D721Med (cell line): ENCODE measurements at places on chromosomes 3 and 15.

DNA sequence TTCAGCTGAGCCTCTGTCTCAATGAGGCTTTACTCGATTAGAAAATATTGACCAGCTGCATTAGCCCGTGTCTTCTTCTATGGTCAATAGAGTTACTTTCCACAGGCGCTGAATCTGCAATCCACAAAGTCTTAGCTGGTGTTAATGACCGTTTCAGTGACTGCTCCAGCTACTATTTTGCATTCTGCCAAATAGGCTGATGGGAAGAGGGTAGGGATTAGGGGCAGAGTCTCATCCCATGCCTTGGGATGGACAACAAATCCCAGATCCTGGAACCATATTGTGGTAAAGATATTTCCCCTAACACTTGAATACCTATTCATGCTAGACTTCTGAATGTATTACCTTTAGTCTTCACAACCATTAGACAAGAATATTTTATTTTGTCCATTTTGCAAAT, 29.5 kb upstream of the MAGI1 start:
- no peak for DNase-seq

- no peak for DNase-seq
These were observed 102.8 kb upstream of the TBC1D5 start for GRCh38 chr3:17845026-17845812.

- no peak for DNase-seq
These were observed 4.4 kb downstream of the GXYLT2 start for GRCh38 chr3:72892081-72892775.

DNA sequence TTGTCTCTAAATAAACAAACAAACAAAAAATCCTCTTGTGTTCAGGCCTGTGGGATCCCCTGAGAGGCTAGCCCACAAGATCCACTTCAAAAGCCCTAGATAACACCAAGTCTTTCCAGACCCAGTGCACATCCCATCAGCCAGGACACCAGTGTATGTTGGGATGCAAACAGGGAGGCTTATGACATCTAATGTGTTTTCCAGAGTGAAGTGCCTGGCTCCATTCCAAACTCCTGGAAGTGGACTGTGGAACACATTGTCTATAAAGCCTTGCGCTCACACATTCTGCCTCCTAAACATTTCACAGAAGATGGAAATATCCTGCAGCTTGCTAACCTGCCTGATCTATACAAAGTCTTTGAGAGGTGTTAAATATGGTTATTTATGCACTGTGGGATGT, 57.0 kb downstream of the MLH1 start:
- no peak for DNase-seq

- no peak for DNase-seq
These were observed 340.5 kb upstream of the NECTIN3 start for GRCh38 chr3:110731148-110731547.

DNA sequence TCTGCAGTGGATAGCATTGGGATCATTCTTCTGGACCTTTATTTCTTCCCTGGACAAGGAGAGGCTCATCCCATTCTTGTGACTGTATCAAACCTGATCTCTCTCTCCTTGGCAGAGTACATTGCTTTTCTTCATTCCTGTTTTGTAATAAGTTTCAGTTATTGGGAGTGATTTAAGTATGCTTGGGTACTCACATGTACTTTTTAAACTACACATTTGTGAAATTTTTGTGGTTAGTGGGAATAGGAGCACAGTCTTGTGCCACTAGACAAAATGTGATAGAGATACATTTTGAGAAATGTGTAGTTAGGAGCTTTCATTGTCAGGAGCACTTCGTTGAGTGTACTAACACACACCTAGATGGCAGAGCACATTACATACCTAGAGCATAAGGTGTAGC, 262.6 kb downstream of the C3orf38 start:
- no peak for DNase-seq

DNA sequence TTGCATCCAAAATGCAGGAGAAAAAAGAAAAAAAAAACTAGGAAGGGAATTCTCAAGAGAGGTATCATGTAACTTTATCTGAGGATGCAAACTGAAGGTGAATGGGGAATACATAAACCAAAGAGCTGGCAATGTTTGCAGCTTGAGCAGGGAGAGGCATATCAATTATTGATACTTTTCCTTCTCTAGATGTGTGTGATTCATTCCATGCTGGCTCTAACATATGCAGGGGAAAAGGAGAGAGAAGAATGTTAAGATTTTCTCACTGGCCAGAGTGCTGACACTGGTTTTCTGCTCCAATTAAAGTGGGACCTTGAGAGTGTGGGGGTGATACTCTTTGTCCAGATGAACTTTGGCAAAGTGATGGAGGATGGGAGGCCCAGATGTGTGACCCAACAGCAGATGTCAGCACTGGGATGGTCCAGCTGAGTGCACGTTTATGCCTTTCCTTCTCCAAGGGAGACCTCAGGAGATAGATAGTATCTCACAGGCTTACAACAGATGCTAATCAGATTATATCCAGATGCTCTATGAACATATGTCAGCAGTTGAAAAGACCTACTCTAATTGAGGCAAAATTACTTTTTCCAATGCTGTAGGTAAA, 50.0 kb upstream of the PSMD6 start:
- no peak for DNase-seq

DNA sequence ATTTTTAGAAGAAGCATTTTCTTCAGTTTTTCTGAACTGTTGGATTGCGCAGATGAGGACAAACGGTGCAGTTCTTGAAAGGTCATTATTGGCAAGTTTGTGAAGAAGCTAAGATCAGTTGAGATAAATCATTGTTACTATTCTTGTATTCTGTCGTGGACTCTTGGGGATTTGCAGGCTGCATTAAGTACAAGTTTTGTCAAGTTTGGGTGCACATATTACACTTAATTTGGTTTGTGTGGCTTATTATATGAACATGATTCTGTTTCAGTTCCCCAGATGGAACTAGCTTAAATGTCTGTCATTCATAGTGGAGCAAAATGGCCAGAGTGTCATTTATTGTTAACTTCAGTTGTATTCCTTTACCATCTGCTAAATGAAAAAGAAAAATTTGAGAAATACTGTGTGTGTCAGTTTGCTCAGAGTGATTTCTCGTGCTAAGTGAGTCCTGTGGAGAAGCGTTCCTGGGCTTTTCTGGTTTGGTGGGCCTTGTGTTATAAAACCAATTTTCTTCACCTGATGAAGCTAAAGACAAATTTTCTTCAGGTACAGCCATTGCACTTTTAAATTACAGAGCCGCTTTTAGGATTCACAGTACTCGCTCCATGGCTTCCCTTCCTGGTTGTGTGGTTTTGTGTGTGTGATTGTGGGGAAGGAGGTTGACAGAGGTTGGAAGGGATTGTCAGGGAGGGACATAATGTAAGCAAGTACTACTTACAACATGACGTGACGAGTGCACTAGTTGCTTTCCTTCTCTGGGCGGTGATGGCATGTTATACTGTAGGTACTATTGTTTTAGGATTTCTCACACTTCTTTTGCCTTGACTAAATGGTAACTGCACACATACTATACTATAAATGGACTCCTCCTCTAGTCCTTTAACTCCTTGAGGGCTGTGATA, 1.7 kb downstream of the AKAP13 start:
- DNase-seq, result no peak

GRCh38 chr15:82178061-82178460, 84.5 kb downstream of the EFL1 start:
- no peak for DNase-seq

DNA sequence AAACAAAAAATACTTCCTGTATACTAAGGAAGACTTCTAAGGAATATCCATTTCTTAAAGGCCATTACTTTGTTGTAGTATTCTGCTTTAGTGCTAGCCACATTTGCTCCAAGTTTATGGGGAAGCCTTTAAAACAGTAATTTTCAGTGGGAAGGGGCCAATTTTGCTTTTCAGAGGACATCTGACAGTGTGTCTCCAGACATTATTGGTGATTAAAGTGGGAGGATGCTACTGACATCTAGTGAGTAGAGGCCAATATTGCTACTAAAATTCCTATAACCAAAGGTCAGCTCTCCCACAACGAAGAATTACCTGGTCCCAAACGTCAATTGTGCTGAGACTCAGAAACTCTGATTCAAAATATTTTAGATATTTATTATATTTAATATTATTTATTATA, 24.8 kb downstream of the SLC28A2 start:
- no peak for DNase-seq

DNA sequence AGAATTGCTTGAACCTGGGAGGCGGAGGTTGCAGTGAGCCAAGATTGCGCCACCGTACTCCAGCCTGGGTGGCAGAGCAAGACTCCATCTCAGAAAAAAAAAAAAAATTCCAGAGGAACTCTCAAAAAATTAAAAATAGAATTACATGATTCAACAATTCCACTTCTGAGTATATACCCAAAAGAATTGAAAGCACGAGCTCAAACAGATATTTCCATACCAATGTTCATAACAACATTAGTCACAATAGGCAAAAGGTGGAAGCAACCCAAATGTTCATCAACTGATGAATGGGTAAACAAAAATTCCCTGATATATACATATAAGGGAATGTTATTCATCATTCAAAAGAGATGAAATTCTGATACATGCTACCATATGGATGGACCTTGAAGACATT, 16.9 kb upstream of the MORF4L1 start:
- no peak for DNase-seq

DNA sequence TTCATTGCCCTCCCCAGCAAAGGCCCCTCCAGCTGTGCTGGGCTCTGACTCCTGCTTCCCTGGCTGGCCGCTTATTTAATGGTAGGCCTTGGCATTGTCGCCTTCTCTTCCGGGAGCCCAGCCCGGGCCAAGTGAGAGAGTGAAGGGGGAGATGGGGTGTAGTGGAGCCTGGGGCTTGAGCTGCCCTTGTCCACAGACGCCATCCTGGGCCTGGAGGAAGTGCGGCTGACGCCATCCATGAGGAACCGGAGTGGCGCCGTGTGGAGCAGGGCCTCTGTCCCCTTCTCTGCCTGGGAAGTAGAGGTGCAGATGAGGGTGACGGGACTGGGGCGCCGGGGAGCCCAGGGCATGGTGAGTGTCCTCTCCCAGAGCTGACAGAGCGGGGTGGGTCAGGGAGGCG, 3.3 kb downstream of the LMAN1L start:
- DNase-seq, result no peak

GRCh38 chr3:64533617-64534317, 154.0 kb downstream of the ADAMTS9 start:
- DNase-seq, result peak; percentile 27

- no peak for DNase-seq
These were observed 76.1 kb downstream of the FAM174B start for GRCh38 chr15:92579486-92579885.

- no peak for DNase-seq
These were observed 21.6 kb downstream of the MESD start for GRCh38 chr15:80967991-80968510.

DNA sequence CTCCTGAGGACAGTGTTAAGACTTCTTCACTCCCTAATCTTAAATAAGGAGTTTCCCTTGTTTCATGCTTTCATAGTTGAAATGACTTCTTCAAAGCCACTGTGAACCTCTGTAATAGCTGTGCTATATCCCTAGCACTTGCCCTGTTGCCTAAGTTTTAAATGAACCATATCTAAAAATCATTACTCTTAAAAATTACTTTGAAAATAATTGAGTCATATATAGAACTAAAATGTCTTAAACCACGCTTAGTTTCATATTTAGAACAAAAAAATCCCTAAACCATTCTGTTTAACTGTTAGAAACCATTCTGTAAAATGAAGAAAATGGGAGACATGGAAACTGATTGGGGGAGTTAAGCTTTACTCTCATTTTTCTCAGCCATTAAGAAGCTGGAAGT, 29.8 kb downstream of the DNAJC19 start:
- DNase-seq, result no peak

DNA sequence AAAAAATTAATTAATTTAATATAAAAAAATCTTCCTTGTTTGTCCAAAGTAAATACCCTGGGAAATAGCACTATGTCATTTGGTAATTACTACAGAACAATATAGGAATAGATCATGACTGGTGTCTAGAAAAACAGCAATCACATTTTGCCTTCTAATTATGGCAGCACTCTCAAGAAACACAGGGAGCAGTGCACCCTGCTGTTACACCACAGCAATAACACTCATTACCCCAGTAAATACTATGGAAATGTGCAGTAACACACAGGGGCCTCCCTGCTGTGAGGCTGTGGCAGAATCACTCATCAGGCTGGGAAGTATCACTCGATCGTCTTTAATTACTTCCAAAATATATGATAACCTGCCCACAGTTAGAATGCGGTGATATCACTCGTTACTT, 646.0 kb downstream of the TUSC7 start:
- peak; percentile 16 for DNase-seq

- DNase-seq, result no peak
These were observed 1.8 kb upstream of the SRP14 start for GRCh38 chr15:40040770-40041169.

DNA sequence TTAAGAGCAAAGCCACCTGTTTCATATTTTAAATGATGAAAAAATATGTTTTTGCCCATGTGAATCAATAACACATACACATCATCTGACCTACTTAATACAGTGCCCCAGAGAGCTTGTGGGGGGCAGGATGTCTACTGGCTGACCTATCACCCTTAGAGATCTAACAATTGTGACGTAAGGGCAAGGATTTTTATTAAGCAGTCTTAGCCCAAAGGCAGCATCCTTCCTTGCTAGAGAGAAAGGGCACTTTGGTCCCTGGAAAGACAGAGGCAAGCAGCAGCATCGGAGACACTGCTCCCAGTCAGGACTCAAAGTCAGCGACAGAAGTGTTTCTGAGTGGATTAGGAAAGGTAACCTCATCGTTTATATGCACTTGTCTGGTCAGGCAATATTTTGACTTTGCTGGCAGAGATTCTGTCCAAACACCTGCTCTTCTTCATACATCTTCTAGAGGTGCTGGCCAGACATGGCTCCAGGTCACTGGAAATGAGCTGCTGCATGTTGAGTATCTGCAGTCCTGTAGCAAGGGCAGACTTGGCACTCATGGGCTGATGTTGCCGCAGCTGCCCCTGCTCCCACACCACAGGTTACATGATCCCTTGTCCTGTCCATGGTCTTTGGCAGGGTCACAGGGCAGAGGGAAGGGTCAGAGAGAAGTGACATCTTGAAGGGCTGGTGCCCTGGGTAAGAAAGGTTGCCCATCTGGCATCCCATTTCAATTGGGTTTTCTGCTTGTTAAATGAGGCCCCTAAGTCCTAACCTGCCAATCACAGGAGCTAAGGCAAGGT, 1.8 kb downstream of the CXCR6 start:
- DNase-seq, result no peak

GRCh38 chr3:135878501-135878900, 87.0 kb upstream of the PPP2R3A start:
- DNase-seq, result no peak

- DNase-seq, result no peak
These were observed 668 bp downstream of the MRAS start for GRCh38 chr3:138348754-138349739.

GRCh38 chr3:179510496-179510895, 52.2 kb upstream of the ACTL6A start:
- no peak for DNase-seq
